ENCODE measurements at places on chromosomes 2 and 18.

- peak; percentile 36 for DNase-seq
These were observed 3.5 kb downstream of the HAAO start for GRCh38 chr2:42788882-42789281.

GRCh38 chr2:199810422-199811171 is 40.4 kb downstream of the FTCDNL1 start:
- no peak for DNase-seq

DNA sequence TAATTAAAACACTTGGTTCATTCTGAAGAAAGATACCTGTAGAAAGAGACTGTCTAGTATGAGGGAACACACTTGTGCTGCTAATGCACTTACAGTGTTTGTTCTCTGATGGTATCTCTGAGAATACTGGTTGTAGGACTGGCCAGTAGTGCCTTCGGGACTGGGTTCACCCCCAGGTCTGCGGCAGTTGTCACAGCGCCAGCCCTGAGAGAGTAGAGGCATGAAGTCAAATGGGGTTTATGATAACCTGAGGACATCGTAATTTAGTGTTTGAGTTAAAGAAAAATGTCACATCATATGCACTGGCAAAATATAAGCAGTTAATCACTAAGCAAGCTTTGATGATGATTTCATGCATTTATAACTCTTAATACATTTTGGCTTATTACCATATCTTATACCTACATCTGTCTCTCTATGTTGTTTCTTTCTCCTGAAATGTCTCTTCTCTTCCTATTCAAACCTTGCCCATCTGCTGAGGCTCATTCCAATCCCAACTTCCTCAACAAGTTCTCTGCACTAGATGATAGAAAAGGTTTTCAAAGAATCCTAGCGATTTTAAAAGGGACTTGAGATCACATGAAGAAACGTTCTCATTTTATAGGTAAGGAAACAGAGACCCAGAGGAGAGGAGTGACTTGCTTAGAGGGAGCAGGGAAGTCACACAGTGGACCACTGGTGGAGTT is 50.2 kb downstream of the ATIC start:
- no peak for DNase-seq

GRCh38 chr18:62453864-62454263 is 69.0 kb upstream of the ZCCHC2 start:
- no peak for DNase-seq

Data from endodermal cell (in vitro differentiated cells).